ENCODE measurements at places on chromosomes 3 and 15. TPM values are rescaled to one million over a fixed set of nuclear protein-coding genes. Genes with fewer than 3 reads are reported as not detected.
A peak's percentile ranks its signal among the peaks of the same experiment; 100 is the strongest.

- DNase-seq = no peak
These were observed 38.3 kb downstream of the USF3 start for GRCh38 chr3:113658107-113658506.

DNA sequence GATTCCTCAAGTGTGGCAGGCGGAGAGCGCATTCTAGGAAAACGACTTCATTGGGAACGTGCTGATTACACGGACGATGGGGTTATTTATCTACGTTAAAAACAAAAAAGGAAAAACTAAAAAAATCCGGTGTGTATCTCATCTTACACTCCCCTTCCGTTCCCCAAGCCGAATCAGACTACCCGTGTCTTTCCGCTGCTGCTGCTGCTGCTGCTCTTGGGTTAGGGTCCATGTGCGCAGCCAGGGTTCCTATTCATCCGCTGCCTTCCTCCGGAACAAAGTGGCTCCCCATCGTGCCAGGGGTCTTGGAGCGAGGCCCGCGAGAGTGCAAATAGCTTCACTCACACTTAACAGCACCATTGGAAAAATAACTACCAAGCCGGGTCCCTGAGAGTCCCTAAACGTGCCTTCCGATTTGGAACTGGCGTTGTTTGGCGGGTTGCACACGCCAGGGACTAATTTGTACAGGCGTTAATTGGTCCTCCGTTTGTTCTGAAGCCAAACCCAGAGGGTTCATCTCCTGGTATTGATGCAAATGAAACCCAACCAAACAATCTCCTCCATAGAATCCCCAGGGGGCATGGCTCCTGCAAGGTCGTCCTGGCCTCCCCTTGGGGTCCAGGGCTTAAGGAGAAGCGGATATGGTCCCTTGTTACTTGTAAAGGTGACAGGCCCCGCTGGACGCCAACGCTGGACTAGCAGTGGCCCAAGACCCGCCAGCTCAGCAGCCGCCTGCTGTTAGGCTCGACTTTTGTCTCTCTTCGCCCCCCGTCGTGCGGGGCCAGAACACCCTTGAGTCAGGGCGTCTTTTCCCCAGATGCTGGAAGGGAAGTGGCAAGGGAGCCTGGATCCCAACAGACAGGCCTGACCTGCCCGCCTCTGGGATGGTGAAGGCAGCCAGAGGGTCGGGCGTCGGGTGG is 11.0 kb upstream of the ONECUT1 start:
- DNase-seq = no peak

DNA sequence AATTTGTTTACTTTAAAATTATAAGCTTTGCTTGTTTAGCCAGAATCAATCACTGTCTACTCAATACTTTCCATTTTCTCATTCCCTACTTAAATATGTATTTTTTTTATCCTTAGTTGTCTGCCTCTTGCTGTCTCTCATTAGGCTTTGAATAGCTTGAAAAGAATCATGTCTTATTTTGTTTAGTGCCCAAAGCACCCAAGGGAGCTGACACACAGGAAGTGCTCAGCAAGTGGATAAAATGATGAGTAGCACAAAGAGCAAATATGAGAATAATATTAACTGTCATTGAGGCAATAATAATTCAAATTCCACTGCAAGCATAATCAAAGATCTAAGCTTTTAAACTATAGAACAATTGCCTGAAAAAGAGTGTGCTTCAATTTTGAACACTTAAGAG is 19.0 kb upstream of the IL1RAP start:
- DNase-seq = no peak

DNA sequence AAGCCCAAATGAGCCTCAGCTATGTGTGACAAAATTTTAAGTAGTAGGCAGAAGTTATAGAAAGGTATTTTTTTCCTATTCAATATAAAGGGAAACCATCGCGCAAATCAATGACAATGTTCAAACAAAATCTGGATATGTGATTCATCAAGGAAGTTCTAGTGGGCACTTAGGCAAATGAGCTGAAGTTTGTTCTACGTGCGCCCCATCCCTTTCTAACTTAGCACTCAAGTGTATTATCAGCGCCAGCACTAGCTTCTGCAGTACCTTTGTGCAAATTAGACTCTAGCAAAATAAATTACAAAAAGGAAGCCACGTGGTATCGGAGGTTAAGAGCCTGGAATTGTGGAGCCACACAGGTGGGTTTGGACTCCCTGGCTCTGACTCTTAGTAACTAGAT is 91.1 kb downstream of the TBL1XR1 start:
- DNase-seq = no peak

GRCh38 chr3:37330466-37330865 is 156.1 kb upstream of the LRRFIP2 start:
- DNase-seq = no peak

DNA sequence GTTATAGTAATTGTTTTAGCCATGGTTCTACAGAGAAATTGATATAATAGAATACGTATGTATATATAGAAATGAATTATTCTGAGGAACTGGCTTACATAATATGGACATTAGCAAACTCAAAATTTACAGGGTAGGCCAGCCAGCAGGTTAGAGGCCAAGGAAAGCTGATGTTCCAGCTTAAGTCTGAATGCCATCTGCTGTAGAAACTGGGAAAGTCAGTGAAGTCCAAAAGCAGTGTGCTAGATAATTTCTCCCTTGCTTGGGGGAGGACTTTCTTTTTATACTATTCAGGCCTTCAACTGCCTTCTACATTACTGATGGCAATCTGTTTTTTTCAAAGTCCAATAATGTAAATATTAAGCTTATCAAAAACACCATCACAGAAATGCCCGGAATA is 1174.7 kb downstream of the ZPLD1 start:
- DNase-seq = no peak

DNA sequence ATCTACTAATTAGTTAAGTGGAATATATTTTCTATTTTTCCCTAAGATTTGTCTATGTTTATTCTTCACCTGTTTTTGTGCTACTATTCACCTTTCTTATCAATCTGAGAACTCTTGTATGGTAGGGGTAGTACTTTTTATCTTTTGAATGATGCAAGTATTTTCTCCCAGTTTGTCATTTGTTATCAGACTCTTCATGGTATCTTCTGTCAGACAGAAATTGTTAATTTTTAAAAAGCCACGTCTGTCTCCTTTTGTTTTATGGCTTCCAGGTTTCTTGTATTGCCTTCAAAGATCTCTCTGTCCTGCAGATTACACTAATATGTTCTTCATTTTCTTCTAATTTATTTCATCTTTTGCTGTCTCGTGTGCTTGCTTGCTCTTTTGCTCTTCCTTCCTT is 184.3 kb downstream of the PCCB start:
- DNase-seq = no peak

DNA sequence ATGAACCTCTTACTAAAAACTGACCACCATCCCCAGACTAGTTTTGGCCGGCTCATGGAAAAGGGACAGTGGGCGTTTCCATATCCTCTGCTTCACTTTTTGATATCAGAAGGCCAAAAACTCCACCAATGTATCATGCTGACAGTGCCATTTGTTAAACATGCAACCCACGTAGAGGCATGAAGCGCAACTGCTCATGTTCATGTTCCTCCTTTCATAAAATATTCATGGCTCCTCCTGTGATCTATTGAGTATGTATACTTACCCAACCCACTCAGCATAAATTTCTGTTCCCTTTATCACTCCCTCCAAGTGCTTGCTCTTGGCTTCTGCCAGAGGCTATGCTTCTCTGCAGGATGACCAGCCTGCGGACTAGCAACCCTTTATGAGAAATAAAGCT is 58.7 kb upstream of the TGFBR2 start:
- DNase-seq = no peak

DNA sequence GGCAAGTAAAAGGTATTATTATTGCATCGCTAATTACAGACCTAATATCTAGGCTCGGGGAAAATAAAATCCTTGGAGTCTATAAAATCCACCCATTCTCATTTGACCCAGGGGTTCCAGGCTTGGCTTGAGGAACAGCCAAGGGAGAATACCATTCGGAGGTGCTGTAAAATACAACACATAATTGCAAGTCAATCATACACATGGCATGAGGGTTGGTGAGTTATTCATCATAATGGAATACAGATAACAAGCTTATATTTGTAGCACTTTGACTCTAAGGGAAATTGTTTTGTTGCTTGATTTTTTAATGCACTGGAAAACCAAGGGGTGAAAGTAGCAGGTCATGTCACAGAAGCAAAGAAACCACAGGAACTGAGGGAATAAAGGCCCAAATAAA is 16.8 kb upstream of the DIS3L start:
- no peak for DNase-seq

- DNase-seq = no peak
These were observed 202.7 kb upstream of the LRIG1 start for GRCh38 chr3:66703501-66703900.

DNA sequence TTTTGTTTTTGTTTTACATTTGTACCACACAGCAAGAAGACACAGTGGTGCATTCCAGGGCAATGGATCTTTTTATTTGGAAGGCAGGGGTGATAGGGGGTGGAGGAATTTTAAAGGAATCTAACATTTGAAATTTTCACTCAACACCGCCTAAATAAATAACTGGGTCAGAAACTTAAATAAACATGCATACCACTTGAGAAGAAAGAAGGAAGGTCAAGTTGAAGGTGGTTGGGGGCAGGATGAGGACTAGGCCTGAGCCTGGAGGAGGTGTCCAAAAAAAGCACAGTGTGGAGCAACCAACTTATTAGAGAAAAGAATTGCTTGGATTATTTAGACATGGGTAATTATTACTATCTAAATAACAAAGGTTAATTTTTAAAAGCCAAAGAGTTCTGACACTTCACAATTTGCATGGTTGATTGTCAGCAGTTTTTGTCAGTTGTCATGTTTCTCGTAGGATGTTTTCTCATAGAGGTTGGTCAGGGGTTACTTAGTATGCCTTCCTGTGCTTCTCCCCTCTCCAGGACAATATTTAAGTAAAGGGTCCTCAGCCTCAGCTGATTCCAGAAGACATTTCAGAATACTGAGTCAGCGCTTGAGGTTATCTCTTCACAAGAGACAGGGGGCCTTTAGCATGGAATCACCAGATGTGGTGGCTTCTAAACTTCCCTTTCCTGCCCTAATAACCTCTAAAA is 173.7 kb upstream of the SLC2A2 start:
- no peak for DNase-seq

DNA sequence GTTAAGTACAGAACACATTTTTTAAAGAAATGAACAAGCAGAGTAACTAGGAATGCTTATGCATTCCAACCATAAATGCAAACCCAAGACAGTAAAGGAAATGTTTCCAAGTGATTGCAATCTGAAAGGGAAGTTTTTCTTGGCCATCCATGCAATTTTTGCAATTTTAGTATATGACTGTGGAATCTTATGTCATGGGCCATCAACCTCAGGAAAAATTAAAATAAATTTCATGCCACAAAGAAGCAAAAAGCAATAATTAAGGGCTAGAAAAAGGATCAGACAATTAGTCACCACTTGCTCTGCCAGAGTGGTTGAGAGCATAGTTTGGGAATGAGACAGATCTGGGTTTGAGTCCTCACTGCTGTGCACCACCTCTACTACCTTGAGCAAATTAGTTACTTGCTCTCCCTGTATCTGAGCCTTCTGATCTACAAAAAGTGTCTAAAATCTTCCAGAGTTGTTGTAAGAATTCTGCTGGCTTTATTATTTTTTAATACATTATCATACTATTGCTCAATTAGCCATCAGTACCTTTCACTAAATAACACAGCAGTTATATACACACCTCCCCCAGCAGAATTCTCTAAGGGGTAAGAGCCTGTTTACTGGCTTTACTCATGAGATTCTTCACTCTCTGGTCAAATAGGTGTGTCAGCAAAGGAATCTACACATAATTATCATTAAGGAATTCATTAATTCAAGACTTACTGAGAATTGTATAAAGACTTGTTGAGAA is 49.7 kb upstream of the FBN1 start:
- no peak for DNase-seq

DNA sequence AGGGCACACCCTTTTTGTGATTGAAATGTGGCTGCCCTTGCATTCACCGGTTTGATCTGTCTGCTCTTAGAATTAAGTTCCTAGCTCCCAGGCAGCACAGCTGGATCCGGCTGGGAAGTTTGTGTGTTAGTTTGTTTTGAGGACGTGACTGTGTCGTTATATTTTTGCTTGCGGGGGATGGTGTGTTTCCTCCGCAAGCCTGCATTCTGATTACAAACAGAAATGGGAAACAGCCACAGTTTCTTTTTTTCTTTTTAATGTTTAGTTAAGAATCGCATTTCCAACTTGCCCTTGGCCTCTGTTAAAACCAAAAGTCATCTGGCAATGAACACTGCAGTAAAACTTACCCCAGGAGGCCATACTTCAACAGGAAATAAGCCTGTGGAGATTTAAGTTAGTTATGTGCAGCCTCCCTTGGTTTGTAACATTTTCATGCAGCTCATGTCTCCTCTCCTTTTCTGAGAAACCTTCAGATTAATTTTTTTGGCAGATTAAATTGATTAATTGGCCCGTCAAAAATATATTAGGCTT is 888 bp downstream of the TMOD3 start:
- peak; percentile 69 for DNase-seq

DNA sequence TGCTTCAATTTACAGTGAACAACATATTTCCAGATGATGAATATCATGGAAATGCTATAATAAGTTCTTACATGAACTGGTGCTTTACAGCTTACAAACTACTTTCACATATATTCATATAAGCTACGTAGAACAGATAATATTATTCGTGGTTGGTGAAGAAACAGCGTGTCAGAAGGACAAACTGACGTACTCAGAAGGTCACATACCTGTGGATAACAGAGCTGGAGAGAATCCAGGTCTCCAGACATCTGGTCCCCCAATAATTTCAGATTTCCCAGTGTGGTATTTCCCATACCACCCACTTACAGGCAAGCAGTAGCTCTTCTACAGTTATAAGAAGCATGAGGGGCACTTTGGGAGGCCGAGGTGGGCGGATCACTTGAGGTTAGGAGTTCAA is 156.6 kb downstream of the PLD1 start:
- DNase-seq = no peak

DNA sequence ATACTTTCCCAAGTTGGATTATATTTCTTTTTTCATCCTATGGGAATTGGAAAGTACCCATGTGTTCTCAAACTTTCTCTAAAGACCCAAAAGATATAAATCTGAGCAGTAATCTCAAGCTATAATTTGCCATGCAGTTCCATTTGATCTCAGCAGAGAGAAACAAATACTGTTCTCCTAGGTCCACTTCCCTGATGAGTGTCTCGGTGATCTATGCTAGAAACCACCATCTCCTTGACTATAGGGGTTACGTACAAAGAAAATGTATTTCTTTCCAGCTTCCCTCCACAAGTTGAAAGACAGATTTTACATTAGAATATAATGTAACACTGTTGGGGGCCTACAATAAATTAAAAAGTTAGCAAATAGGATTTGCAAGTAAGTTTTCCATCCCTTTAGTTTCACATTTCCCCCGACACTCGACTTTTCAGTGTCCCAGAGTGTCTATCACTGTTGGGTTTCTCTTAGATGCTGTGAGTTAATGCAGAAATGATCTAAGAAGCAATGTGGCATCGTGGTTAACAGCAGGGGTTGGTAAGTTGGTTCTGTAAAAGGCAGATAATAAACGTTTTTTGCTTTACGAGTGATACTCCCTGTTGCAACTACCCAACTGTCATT is 465.1 kb upstream of the CFAP20DC start:
- no peak for DNase-seq

- DNase-seq = no peak
These were observed 58.4 kb upstream of the GYG1 start for GRCh38 chr3:148932972-148933371.

Gene TRH
- not detected for total RNA-seq

Gene CIDEC
- 1.6 TPM for total RNA-seq

Gene PPARG
- 21.0 TPM for total RNA-seq

Gene CYP1A2
- total RNA-seq = not detected

Gene FANCD2OS
- total RNA-seq = not detected

Gene DHX36
- total RNA-seq = 41.1 TPM

Gene PAQR9
- 12.9 TPM for total RNA-seq

Gene MUC13
- total RNA-seq = not detected

Gene MORC1
- total RNA-seq = not detected

Gene TMEM108
- total RNA-seq = 2.8 TPM

Gene MME
- 7.1 TPM for total RNA-seq

Gene CSNK1G1
- 9.1 TPM for total RNA-seq

Gene ECE2
- not detected for total RNA-seq

Gene PARP15
- 1.2 TPM for total RNA-seq

All from heart left ventricle (tissue), 16 donors.